ENCODE measurements at places on chromosomes 2 and 18. TPM values are rescaled to one million over a fixed set of nuclear protein-coding genes. Genes with fewer than 3 reads are reported as not detected.

The DCDC2C gene
- total RNA-seq: not detected

The NMUR1 gene
- 0.10 TPM for total RNA-seq

The SDC1 gene
- 164 TPM for total RNA-seq

- no peak for DNase-seq
These were observed 164.4 kb downstream of the ETAA1 start for GRCh38 chr2:67561457-67561965.

GRCh38 chr18:34600158-34600557 lies 109.9 kb upstream of the DTNA start:
- DNase-seq: no peak

DNA sequence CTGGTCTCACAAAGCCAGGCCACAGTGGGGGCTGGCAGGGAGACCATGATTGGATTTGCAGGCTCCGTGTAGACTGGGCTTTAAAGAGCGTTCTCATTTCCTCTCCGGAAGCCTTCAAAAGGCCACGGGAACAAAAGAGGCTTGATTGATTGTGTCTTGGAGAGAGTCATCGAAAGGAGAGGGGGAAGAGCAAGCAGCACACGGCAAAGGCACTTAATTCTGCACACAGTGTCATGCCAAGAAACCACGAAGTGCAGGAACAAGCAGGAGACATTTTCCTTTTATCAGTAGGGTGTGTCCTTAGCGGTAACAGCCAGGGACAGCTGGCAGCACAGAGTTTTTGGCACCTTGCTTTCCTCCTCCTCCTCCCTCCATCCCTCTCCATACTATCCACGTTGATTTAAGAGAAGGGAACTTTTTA lies 47.7 kb downstream of the GLI2 start:
- DNase-seq: no peak

DNA sequence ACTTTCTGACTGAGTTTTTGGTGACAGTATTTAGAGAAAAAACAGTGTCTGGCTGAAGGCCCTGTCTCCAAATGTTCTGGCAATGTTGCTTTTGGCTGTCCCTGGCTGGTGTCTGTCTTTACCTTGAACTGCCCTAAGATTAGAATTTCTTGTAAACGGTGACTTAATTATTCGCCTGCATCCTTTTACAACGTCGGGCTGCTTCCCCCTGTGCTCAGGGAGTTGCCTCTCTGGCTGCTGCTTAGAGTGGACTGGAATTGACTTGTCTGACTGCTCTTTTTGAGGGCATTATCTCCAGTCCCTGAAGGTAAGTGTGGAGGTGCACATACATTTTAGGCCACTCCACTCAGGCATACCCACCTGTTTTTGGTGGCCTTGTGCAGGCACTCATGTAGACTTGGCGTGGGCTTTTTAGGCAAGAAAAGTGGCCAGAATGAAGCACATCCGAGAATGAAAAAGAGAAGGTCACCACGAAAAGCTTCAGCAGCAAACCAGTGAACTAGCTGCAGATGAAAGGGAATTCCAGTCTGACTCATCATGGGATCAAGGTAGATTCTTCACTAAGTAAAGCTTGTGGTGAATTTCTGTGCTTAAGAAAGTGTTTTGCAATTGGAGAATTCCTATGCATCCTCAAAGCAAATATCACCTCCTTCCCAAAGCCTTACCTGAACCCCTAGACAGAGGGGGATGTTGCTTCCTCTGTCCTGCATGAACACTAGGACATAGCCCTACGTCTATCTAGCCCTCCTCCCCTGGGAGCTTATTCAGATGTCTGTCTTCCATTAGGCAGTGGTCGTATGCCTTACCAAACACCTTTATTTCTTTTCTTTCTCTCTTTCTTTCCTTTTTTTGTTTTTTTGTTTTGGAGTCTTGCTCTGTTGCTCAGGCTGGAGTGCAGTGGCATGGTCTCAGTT lies 230.3 kb upstream of the TRIB2 start:
- no peak for DNase-seq

DNA sequence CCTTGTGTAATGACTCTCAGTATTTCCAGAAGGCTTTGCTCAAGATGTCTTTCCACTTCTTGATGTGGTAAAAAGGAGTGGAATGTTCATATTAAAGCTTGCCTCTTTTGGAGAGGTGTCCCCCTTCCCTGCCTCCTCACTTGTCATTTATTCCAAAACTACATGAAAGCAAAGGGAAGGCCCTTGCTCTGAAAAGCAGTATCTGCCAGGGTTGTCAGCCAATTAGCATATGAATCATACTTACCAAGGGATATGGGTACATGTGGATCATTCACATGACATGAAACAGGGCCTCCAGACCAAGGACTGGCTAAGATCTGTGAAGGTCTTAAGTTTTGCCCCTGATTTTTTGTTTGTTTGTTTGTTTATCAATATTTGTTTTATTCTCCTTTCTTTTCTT lies 31.3 kb downstream of the ANXA4 start:
- no peak for DNase-seq

GRCh38 chr2:43383533-43383932 lies 157.1 kb upstream of the ZFP36L2 start:
- DNase-seq: no peak

DNA sequence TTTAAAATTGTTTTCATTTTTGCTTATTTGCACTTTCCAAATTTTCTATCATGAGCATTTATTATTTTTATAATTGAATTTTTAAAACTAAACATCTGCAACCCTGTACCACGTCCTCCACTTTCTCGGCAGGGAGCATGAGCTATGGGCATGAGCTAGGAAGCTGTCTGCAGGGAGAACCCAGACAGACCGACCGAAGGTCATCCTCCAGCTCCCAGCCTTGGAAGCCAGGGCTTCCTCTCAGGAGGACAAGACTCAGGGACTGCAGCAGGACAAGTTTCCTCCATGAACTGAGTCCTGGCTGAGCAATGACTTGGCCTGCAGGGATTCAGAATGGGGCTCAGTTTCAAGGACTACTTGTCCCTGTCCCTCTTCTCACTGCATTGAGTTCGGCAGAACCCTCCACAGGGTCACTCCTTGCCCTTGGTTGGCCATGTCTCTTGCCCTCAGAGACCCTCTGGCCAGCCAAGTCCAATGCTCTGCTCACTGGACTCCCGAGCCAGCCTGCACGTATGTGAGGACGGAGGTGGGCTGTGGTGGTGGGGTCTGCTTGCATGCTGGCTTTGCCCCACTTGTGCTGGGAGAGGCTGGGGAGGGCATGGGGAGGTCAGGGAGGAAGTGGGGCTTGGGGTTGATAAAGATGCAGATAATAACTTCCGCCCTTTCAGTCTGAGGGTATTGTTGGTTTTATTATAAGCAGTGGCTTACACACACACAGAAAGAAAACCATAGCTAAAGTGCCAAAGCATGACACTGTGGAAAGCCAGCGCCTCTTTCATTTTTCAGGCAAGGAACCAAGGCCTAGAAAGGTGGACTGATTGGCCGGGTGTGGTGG lies 6.6 kb downstream of the NMUR1 start:
- DNase-seq: no peak

DNA sequence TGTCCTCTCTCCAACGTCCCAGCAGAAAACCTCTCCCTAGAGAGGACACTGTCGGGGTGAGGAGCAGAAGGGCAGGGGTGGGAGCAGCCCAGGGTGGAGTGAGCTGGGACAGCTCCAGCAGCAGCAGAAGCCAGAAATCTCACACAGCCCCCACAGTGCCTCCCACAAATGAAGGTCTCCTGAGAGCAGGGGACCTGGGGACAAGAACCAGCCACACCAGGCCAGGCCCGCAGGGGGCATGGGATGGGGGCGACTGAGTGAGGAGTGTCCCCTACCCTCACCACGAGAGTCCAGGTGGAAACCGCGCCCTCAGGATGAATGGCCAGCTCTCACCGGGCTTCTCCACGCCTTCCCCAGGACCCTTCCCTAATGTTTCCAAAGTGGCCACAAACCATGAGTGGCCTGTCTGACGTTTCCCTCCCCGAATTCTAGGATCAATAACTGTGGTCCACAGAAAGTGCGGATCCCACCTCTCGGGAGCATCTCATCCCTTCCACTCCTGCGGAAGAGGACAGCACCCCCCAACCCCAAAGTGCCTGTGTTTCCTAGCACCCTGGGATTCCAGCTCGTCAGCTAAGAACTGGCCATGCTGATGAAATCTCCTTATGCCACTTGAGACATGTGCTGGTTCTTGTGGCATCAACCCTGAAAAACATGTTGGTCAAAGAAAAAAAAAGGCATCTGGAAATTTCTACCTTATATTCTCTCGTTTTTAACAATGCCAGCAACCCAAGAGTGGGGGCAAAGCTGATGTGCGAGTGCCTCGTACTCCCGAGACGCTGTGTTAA lies 121.1 kb downstream of the HDAC4 start:
- DNase-seq: peak; percentile 58
